Frontal cortex (tissue), 4 donors: ENCODE measurements at places on chromosomes 5 and 9.
A peak's percentile ranks its signal among the peaks of the same experiment; 100 is the strongest.

GRCh38 chr5:66655395-66656324, 59.5 kb downstream of the MAST4 start:
- DNase-seq, result no peak

GRCh38 chr9:134459164-134459563, 132.9 kb downstream of the RXRA start:
- DNase-seq, result no peak

GRCh38 chr9:105679257-105680022, 14.9 kb upstream of the TMEM38B start:
- DNase-seq, result no peak

DNA sequence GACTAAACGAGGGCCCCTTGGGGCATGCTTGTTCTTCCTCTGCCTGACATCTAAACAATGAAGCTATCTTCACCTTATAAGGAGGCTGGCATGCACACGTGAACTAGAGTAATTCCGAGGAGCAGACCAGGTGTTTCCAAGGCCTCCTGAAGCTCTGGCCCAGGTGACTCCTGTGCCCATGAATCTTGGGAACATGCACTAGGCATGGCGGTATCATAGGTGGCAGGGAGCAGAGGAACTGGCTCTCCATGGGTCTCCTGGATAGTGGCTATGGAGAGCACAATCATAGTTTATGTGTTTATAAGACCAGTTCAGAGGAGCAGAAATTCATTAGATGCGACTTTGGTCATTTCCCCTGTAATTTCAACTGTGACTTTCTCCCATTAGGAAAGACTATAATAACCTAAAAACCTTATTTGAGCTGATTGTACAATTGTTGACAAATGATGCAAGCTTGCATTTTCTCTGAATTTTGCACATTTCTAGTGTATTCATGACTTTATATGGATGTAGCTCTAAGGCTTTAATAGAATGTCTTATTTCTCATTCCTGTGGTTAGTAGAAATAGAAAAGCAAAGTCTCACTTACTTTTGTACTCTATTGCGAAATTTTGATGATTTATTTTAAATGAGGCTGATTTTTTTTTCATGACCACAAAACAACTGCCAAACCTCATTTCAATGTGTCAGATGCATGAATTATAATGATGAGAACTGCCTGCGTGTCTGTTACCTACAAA, 135.3 kb upstream of the RPS23 start:
- DNase-seq, result no peak

DNA sequence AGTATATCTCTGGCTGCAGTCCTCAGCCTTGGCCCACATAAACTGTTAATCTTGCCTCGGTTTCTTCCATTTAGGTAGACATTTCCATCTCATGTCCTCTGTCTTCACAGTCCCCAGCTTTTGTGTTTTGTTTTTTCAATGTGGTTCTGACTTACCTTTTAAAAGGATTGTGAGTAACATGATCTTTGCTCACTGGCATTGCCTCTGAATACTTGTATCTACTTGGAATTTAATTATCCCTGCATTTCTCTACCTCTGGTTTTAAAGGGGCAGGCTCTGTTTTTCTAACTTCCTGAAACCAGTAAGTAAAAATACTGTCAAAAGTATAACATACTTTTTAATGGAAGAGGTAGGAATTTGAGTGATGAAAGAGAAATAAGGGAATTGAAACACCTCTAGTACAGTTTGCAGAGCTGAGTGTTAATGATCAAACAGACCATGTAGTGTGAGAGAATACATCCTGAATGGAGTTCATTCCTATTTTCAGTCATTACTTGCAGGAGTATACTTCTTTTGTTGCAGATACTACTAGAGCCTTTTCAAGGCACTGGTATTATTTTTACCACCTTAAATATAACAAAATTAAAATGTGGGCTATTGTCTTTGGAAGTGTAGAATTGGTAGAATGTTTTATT, 62.6 kb downstream of the MTREX start:
- DNase-seq, result no peak

- DNase-seq, result no peak
These were observed 38.2 kb downstream of the IPPK start for GRCh38 chr9:92631452-92632343.

DNA sequence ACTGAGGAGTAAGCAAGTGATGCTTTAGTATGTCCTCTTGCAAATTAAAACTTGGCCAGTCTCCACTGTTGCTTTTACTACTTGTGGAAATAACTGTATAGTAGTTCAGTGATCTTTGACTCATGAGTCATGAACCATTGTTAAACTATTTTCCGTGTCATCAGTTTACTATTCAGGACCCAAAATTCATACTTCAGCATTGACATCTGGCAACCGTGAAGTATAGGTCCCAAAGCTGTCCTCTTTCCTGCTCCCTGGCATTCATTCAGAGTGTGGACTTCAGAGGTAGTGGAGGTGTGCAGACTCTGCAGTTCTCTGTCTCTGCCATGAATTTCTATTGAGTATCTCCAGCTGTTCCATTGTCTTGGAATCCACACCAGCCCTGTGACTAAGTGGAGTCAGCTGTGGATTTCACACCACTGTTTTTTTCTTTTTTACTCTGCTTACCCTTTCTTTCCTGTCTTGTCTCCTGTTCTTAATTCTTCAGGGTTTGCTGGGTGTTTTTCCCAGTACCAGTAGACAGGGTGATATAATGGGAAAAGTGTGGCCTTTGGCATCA, 7.5 kb downstream of the TDRD7 start:
- DNase-seq, result no peak

GRCh38 chr5:153895266-153895665, 143.4 kb downstream of the FAM114A2 start:
- DNase-seq, result no peak

DNA sequence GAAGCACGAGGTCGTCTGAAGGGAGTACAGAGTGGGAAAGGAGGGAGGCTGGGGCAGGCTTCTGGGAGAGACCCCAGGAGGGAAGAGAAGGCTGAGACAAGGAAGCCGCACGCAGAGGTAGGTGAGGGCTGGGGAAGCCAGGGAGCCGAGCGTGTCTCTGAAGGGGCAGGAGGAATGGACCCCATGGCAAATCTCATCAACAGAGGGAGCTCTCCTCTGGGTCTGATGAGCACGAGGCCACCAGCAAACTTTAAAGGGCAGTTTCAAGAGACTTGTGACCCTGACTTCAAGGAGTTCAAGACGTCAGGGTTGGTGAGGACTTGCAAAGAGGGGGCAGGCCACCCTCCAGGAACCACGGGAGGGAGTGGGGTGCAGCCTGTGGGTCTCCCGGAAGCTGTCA, 326.2 kb upstream of the IRX2 start:
- no peak for DNase-seq

- DNase-seq, result no peak
These were observed 77.8 kb upstream of the IRX2 start for GRCh38 chr5:2829239-2829638.

GRCh38 chr5:80941496-80941895, 18.7 kb upstream of the RASGRF2 start:
- no peak for DNase-seq

GRCh38 chr5:7261049-7261448, 134.9 kb upstream of the ADCY2 start:
- DNase-seq, result peak; percentile 5

DNA sequence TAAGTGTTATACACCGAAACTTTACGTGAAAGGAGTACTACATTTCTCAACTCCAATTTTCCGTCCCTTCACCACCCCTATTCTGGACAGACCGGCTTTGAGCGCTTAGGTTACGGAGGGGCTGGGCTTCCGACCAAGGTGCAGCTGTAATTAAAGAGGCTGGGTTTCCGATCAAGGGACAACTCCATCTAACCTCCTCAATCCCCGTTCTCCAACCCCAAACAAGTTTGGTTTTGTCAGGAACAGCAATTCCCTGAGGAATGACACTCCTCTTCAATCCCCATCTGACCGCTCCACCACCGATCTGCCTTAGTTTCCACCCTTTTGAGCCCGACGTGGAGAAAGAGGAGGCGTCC, 577 bp downstream of the TUT7 start:
- DNase-seq, result no peak

GRCh38 chr9:4229252-4229651, 70.6 kb downstream of the GLIS3 start:
- DNase-seq, result no peak

DNA sequence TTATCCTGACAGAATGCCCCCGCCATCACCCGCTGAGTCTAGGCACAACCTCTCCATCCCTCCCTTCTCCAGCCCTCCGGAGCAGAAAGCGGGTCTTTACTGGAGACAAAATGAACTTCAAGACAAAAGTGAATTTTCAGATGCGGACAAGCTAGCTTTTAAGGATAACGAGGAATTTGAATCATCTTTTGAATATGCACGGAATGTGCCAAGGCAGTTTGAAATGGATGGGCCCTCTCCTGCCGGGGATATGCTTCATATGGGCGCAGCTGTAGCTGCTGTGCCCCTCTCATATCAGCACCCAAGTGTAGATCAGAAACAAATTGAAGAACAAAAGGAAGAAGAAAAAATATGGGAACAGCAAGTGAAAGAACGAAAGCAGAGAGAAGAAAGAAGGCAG, 37.5 kb downstream of the CPLANE1 start:
- no peak for DNase-seq

DNA sequence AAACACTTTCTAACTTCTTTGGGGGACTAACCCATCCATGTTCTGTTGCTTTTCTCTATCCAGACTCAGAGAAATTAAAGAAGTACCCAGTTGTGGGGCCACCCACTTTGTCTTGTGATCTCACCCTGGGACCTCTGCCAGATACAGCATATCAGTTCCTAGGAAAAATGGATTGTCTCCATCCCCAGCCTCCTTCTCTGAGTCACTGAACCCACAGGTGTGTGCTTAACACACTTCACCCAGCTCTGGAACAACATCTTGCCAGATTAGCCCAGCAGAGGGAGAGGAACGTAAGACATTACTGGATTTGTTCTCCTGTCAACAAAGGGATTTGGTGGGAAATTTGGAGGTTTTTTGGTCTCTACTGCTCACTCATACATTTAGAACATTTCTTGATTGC, 19.2 kb downstream of the FAM240B start:
- no peak for DNase-seq

- DNase-seq, result no peak
These were observed 39.2 kb upstream of the RAB3C start for GRCh38 chr5:58543723-58544122.

GRCh38 chr9:82504620-82505019, 516.0 kb downstream of the SPATA31D1 start:
- DNase-seq, result no peak

GRCh38 chr5:57299986-57300385, 126.1 kb downstream of the GPBP1 start:
- no peak for DNase-seq

- no peak for DNase-seq
These were observed 376.0 kb upstream of the PAPPA start for GRCh38 chr9:115777610-115778009.
